Stimulated activated CD4-positive, alpha-beta T cell treated with anti-CD3 and anti-CD28 coated beads, Interleukin-4, amount 100 ng/mL, for 48 hours (primary cell): ENCODE measurements at places on chromosomes 7 and 10.

GRCh38 chr10:132332433-132332754 is 401 bp downstream of the LRRC27 start:
- no peak for DNase-seq

GRCh38 chr7:32618987-32619386 is 123.7 kb downstream of the AVL9 start:
- no peak for DNase-seq

GRCh38 chr7:107926481-107926880 is 35.5 kb downstream of the DLD start:
- DNase-seq = no peak

- DNase-seq = no peak
These were observed 803.0 kb downstream of the GRM8 start for GRCh38 chr7:126449611-126450268.

DNA sequence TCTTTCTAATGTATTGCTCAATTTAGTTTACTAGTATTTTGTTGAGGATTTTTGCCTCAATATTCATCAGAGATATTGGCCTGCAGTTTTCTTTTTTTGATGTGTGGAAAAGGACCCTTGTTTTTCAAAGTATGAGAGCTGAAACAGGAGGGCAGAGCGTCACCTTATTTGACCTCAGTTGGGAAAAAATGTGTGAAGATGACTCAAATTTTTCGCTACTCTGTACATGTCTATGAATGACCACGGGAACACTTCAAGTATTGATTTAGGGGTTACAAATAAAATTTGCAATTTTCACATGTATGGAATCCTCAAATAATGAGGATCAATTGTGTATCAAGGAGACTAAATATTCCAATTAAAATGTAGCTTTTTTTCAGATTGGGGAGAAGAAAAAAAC is 103.1 kb downstream of the ZFAND4 start:
- DNase-seq = no peak
